ENCODE measurements at places on chromosomes 3 and 15.

GRCh38 chr3:62703451-62704167 is 171.6 kb downstream of the CADPS start:
- no peak for DNase-seq

GRCh38 chr3:112476346-112476745 is 22.9 kb downstream of the BTLA start:
- DNase-seq = no peak

- no peak for DNase-seq
Observed at GRCh38 chr3:36362216-36362615, 18.1 kb upstream of the STAC start.

GRCh38 chr3:191255156-191255555 is 56.1 kb downstream of the OSTN start:
- DNase-seq = no peak

DNA sequence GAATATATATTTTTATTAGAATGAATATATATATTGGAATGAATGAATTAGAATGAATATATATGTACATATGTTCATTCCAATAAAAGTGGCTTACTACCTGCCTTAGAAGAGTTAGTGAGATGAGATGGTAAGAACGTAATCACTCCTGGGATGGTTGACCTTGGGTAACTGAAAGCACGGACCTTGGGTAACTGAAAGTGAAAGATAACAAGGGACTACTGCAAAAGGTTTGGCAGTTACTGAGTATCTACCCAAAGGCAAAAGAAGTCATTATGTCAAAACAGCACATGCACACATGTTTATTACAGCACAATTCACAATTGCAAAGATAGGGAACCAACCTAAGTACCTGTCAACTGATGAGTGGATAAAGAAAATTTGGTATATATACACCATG is 16.5 kb downstream of the ARNT2 start:
- no peak for DNase-seq

DNA sequence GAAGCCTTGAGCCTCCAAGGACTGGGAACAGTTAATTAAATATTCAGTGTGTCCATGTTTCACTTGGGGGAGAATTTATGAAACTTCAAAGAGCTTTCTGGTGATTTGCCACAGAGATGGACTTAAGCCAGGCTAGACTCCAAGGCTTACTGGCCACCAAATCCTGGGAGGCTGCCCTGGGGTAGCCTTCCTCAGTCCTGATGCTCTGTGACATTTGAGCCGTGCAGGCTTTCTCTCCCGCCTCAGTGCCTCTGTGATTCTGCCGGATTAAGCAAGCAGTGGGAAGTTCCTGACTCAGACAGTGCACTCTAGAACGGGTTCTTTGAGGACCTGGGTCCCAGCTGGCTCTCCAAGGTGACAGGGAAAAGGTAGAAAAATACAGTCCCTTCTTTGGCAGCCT is 314.7 kb upstream of the ICE2 start:
- no peak for DNase-seq

GRCh38 chr15:39127925-39128617 is 452.8 kb upstream of the THBS1 start:
- DNase-seq = no peak

DNA sequence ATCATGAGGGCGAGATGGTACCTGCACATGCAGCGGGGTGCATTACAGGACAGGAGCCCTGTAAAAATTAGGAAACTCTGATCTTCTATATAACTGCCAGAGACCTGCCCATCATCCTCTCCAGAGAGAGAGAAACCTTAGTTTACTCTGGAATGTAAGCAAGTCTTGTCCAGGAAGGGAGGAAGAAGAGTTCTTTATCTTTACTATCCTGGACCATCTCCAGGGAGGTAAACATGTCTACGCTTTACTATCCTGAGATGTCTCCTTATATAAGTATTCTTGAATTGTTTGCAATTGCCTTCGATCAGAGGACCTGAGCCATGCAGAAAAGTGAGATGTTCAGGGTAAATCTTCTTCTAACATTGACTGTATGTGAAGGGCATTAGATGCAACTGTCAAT is 12.7 kb upstream of the HACD2 start:
- DNase-seq = no peak

DNA sequence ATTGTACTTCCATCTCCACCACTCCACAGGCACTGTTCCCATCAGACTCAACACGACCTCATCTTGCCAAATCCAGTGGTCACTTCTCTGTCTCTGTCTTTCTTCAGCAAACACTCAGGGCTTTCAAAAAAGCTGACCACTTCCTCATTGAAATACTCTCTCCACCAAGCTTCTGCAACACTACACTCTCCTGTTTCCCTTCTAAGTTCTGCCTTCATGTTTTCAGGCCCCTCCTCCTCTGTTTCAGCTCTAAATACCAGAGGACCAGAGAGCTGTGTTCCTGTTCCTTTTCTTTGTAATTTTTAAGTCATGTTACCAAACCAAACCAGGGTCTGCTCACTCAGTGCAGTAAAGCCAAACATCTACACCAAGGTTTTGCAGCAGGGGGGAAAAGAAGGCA is 33.8 kb upstream of the ACP3 start:
- DNase-seq = peak; percentile 7

DNA sequence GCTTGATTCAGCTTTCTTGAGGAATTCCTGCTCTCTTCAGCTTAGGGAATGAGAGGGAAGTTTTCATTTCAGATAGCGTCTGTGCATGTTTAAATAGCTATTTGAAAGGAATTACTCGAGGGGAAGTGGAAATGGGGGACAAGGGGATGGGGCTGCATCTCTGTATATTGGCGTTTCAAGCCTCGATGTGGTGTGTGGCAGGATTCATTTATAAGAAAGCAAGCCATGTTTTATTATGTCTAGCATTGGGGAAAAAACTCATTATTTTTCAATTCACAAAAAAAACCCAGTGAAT is 1.0 kb downstream of the ATP2C1 start:
- no peak for DNase-seq

DNA sequence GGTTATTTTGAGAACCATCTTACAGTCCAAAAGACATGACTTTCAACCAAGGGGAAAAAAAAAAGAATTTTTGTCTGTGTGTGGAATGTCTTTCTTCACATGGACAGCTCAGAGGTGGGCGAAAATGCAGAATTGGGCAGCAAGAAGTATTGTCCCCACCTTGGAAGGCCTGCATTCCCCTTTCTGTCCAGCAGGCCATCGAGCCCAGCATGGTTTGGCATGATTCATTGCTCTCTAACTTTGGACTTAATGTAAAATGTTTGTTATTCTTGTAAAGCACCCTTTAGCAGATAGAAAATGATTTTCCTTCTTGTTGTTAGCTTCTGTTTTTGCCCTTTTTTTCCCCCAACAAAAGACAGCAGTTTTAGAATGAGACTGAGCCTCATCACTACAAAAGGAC is 12.4 kb downstream of the MYO1E start:
- no peak for DNase-seq

DNA sequence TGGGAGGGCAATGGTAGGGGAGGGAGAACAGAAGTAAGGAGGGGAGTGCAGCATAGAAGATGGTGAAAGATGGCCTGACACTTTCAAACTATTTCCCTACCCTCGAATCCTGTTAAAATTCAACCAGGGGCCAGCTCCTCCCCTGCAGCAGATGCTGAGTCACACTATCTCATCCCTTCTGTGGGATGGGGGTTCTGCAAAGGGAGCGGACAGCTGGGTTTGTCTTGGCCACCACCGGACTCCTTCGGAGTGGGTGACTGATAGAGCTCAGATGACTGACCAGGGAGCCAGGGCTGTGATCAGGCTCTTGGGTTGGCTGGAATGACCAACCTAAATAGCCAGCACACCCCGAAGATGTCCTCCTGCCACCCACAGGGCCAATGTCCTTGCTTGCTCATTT is 33.6 kb upstream of the TMCC1 start:
- no peak for DNase-seq

- DNase-seq = no peak
Observed at GRCh38 chr3:19147905-19148767, at the start of gene KCNH8. TSS of gene KCNH8 (plus strand) at chr3:19148510. CDS start at chr3:19148720, 210 bp downstream.

GRCh38 chr3:42246091-42246490 is 19.9 kb downstream of the CCK start:
- DNase-seq = no peak

DNA sequence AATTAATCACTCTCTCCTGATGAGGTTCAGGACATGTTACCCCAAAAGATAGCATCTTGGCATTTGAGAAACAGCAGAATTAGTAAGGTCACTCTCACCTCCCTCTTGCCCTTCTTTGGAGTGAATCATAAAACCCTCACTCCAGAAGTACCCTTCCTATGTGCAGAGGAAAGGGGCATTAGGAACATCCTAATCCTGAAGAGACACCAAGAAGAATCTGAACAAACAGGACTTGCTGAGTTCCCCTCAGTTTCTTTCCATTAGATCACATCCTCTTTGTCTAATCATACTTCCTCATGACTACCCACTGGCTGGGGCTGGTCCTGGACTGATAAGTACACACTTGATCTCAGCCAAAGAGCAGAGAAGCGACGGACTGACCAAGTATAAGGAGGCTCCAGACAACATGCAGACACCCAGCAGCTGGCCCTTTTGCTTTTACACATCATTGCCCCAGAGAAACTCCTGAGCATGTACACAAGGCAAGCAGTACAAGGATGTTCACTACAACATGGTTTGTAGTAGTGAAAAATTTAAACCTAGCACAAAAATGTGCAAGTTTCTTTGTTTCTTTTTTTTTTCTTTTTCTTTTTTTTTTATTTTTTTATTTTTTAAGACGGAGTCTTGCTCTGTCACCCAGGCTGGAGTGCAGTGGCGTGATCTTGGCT is 15.0 kb upstream of the TM6SF1 start:
- peak; percentile 3 for DNase-seq

- no peak for DNase-seq
Observed at GRCh38 chr3:38154033-38154494, 11.3 kb upstream of the OXSR1 start.

GRCh38 chr3:123816673-123817207 is 67.4 kb downstream of the MYLK start:
- DNase-seq = no peak

- DNase-seq = no peak
Observed at GRCh38 chr15:98952381-98952803, 55.2 kb downstream of the PGPEP1L start.

- no peak for DNase-seq
Observed at GRCh38 chr3:2910997-2911396, 199.2 kb downstream of the IL5RA start.

GRCh38 chr3:67461667-67462142 is 192.7 kb downstream of the SUCLG2 start:
- no peak for DNase-seq

- DNase-seq = peak; percentile 9
Observed at GRCh38 chr3:122921791-122922651, 105.5 kb downstream of the SEMA5B start.

DNA sequence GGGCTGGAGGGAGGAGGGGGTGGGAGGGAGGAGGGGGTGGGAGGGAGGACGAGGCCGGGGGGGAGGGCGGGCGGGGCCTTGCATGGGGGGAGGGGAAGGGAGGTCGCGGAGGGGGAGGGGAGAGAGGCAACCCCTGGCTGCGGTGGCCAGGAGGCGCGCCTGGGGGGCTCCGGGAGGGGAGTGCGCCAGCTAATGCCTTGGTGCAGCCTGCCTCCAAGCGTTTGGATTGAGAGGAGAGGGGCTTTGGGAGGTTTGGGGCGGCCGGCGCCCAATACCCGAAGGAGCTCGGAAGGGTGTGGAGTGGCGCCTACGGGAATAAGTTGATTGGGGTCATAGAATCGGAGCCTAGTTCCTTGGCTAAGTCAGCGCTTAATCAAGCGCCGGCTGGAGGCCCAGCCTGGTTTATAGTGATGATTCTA is 557 bp downstream of the TFG start:
- DNase-seq = peak; percentile 40

- DNase-seq = no peak
Observed at GRCh38 chr3:96072226-96072625, 742.2 kb upstream of the EPHA6 start.

DNA sequence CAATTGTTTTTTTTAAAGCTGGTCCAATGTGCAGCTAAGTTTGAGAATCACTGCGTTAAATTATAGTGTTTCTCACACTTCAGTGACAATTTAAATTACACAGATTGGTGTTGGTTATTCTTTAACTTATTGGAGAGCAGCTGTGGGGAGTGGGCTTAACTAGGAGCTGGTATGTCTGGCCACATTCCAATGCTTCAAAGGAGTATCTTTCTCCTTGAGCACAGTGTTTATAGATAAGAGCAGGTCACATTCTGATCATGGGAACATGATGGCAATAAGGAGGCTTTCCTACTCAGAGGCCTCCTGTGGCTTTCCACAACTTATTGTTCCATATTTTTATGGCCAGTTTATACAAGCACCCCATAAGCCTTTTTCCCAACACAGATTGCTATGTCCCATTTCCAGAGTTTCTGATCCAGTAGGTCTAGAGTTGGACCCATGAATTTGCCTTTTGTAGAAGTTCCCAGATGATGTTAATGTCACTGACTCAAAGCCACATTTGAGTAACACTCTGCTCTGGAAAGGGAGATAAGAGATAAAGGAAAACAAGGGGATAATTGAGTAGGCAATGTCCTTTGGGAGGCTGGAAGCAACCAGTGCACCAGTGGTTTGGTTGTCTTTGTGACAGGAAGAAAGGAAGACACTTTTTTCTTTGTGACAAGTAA is 33.0 kb upstream of the PLSCR4 start:
- no peak for DNase-seq

DNA sequence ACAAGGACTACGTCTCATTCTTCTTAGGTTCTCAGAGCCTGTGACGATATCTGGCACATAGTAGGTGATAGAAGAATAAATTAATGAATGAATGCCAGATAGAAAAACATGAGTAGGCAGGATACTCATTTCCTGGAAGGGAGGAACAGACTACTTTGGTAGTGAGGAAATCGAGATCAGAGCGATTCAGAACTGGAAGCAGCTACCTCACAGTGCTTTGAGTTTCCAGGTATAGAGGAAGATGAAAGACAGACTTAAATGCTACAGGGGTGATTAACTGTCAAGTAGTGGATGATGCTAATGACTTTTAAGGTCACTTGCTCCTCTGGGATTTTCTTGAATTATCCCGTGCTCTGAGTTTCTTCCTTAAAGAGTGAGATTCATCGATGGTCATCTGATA is 951.5 kb upstream of the CFAP20DC start:
- no peak for DNase-seq

DNA sequence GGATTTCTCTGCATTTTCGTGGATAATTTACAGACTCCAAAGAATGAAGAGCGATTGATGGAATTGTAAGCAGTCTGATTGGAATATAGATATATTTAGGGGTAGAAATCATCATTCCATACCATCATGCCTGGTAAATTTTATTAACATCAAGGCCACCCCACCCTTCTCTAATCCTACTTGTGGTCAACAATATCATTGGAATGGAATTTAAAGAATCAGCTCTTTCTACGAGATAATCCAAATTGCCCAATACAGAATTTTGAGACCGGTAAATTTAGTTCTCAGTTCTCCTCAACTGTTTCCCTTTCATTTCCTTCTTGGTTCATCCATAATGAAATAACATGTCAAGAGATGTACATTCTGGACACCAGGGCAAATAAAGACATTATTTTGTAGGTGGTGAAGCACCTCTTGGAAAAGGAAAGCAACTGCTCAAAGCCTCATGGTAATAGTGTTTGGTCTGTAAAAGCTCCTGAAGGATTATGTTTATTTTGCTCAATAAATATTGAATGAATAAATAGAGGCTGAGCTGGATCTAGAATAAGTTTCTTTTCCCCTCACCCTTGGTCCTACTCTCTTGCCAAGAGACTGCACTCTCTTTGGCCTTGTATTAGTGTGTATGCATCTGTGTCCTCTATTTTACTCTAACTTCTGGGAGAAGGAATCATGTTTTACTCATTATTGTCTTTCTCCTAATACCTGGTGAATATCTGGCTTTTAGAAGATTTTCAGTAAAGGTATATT is 133.7 kb upstream of the BCL6 start:
- no peak for DNase-seq

Data from CD4-positive, alpha-beta T cell treated with Interleukin-21 for 1 hour (primary cell).